ENCODE measurements at places on chromosomes 3 and 15.

DNA sequence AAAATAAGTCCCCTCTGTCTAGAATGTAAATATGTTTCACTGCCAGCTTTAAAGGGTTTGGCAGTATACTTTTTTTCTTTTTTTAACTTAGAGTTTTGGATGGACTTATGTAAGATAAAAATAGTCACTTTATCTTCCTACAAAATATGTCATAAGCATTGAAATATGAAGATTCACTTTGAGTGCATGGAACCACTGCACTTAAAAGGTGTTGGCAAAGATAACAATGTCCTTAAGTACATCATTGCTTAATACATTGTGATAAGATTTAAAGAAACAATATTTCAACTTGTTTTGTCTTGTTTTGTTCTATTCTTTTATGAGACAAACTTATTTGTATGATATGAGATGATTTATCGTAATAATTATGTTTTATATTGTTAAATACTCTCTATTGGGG lies 66.3 kb upstream of the NAALADL2 start:
- no peak for DNase-seq

DNA sequence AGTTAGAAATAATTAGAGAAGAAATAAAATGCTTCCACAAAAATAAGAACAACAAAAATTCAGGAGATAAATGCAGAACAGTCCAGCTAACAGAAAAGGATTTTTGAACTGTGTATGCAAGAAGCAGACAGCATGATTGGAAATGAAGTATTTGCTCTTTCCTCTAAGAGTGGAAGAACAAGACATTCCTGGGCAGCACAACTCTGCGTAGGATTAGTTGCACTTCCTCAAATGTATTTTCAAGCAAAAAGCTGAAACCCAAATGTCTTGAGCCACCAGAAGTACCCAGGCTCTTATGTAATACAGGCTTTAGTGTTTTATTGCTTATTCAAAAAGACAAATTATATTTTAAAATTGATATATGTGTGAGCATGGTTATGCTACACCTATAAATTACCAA lies 127.2 kb downstream of the ZBTB20 start:
- no peak for DNase-seq

DNA sequence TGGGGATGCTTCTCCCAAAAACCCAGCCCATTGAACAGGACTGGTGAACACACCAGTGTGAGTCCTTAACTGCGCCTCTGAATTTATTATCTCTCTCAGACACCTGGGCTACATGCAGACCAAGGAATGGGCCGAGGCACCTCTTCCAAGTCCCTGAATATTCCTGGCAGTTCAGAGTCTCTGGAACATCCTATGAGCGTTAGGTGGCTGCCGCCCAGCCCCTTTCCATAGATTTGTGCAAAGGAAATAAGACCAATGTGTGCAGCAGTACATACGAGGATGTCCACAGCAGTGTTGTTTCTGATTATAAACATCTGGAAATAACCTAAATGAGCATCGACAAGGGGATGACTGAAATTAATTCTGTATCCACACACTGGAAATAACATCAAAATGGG lies 104.9 kb upstream of the RPL32 start:
- no peak for DNase-seq

DNA sequence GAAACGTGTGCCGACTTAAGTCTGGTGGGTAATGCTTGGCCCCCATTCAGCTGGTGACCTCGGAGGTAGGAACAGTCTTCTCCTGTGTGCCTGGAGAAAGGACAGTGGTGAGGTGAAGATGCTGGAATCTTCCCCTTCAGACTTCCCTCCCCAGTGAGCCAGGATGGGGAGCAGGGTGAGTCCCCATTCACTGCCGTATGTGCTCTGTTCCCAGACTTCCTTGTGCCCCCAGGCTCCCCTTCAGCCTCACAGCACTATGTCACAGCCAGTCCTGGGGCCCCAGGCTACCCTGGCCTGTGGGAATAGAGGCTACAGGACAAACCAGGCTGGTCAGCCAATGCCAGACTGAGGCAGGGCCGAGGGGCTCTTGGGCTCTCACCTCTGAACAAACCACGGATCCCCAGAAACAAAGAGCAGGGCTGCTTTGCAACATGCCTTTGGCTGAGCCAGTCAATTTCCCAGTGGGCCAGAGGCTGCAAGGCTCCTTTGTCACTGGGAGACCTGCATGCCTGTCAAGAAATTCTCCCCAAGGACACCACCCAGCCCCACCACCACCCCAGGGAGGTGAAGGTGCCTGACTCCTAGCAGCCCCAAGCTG lies 31.8 kb upstream of the HHATL start:
- DNase-seq: no peak

DNA sequence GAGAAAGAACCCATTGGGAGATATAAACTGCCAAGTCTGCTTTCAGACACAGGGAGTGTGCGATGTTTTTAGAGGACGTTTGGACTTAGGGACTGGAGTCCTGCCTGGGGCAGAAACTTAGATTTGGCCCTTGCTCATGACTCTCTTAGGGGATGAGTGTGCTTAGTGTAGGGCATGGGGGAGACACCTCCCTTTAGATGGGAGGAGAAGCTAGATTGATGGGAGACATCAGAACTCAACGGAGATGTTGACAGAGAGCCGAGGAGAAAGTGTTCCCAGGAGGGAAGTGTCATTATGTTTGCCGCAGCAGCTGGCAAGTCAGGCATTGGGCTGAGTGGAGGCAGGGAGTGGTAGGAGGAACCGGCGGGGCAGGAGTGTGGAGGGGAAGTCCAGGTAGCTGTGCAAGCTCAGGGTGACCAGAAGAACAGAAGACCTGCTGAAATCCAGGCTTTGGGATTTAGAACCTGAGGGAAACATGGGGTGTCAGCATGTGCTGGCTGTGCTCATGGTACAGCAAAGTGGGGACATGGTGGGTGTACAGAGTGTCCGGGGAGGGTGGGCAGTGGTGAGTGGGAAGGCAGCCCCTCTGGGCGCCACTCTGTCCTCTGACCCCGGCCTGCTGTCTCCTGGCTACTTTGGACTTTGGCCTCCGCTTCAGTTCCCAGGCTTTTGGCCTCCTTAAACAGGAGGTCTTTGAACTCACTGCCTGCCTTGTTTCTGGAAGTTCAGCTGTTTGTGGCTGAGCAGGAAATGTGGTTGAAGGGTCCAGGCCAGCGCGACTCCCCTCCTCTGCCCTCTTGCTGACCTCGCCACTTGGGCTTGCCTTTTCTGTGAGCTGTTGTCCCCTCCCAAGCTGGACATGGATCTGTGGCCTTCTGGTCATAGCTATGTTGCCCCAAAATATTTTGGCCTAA lies 324.0 kb upstream of the LRRFIP2 start:
- no peak for DNase-seq

GRCh38 chr15:21267226-21267625 lies 173.1 kb downstream of the POTEB3 start:
- no peak for DNase-seq

DNA sequence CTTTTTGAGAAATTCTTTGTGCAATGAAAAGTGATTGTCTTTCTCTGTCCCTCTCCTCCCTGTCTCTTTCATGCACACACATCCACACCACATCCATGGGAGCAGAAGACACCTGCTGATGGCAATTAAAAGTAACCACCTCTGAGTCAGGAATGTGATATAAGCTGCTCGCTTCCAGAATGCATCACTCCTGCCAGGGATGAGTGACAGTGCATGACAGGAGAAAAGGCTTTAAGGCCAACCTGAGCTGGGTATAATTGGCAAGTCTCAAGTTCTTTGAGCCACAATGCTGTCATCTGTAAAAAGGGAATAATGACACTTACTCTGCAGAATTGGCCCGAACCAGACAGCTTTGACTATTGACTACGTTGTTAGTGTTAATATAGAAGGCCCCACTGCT lies 59.6 kb downstream of the UBP1 start:
- no peak for DNase-seq

DNA sequence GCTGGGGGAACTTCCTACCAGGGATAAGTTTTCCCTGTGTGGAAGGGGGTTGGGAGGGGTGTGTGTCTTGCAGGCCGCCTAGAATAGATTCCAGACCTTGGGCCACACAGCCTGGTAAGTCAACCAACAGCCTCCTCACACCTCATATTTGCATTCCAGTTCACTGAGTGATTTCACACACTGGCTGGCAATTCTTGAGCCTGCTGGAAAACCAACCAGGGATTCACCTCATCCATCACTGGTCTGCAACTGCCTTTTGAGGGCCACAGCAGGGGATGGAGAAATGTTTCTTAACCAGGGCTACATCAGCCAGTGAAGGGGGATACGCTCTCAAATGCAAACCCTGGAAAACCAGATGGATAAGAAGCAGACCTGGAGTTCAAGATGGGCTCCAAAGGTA lies 2.0 kb downstream of the FSTL1 start:
- no peak for DNase-seq

DNA sequence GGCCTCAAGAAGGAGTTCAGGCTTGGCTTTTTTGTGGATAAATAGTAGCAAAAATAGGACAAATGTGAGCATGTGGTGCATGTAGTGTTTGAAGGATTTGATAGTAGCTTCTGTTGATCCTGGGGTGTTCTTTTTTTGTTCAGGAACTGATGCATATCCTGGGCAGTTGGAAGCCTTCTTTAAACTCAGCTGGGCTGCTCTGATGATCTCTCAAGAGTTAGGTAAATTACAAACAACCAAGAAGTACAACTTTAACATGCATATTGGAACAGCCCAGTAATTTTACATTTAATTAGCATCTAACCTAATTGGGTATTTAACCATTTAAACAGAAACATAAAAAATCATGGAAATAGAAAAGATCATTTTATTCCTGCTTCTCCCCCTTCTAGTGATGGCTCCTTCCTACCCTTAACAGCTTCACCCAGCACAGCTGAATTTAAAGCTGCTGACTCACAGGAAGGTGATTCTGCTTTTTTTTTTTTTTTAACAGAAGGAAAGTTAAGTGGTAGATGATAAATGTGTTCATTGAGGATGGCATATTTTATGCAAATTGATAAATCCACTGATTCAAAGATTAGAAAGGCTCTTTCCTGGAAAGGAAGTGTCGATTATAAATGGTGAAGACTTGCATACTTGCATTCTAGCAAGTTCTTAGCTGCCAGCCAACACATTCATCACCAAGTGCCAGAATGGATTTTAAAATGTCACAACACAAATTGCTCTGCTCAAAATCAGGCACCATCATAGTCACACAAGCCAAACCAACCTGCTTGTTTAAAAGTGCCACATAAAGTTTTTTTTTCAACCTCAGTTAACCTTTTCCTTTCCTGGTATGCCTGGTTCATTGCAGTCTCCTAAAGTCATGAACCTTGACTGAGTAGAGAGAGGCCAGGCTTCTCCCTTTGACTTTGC lies 20.0 kb downstream of the SLC35G2 start:
- no peak for DNase-seq

DNA sequence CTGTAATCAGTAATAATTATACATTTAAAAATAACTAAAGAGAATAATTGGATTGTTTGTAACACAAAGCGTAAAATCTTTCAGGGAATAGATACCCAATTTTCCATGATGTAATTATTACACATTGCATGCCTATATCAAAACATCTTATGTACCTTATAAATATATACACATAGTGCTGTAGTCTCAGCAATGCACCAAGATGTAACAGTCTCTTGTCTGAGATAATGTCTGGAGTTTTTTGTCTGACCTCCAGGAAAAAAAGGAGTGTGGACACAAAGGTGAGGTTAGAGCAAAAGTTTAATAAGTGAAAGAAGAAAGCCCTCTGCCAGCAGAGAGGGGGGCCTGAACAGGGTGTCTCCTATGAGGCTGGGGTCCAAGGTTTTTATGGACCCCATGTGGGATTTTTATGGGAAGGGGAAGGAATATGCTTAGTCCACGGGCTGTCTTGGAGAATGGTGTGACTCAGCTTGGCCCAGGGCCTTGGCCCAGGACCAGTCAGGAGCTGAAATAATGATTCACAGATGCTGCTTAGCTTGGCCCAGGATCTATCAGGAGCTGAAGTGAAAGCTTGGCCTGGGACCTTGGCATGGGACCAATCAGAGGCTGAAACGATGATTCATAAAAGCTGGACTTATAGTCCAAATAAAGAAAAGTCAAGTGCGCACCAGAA lies 545.0 kb downstream of the ZPLD1 start:
- no peak for DNase-seq

DNA sequence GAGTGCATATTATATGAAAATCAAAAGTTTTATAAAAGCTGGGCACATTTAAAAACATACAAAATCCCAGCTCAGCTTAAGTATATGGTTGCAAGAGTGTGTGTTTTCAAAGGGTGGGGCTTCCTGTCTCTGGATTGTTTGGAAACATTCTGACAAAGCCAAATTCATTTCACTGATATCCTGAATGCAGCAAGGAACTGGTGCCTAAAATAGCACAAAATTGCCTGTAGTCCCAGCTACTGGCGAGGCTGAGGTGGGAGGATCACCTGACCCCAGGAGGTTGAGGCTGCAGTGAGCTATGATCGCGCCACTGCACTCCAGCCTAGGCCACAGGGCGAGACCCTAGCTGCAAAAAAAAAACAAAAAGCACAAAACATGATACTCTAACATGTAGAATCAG lies 13.0 kb upstream of the TJP1 start:
- DNase-seq: no peak

- no peak for DNase-seq
These were observed 2.1 kb downstream of the TRIM69 start for GRCh38 chr15:44738340-44738984.

GRCh38 chr3:110314512-110315114 lies 757.0 kb upstream of the NECTIN3 start:
- peak; percentile 13 for DNase-seq

- no peak for DNase-seq
These were observed 20.5 kb downstream of the TSC22D2 start for GRCh38 chr3:150428562-150428961.

GRCh38 chr3:127867412-127867811 lies 45.1 kb upstream of the MGLL start:
- no peak for DNase-seq

DNA sequence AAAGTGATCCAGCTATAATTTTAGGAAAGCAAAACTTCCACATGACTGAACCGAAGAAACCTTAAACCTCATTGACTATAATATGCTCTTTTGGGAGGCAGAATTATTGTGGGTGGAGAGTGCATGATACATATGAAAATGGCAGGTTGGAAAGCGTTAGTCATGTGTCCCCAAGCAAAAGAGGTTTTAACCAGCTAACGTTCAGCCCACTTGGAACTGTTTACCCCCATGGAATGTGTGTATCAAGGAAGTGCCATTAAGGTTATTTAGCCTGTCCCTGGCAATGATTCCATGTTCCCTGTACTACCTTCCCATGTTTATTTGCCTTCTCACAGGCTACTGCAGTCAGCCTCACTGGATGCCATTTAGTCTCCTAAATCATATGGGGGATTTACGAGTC lies 44.1 kb upstream of the LRRC58 start:
- DNase-seq: no peak

- no peak for DNase-seq
These were observed 34.8 kb upstream of the MCTP2 start for GRCh38 chr15:94196531-94196930.

DNA sequence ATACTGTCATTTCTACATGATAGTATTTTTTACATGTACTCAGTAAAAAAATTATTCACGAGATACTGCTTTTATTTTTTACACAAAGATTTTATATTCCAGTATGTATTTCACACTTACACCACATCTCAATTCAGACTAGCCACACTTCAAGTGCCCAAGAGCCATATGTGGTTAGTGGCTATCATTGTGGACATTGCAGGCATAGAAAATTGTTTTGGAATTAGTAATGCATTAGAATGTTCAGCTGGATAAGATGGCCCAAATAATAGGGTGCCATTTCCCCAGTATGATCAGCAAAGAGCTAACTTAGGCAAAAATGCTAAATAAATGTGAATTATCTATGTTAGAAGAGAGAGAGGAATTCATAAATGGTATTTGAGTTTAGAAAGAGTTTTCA lies 203.8 kb upstream of the MCTP2 start:
- no peak for DNase-seq

All from GM12864 (cell line).